ENCODE measurements at places on chromosomes 5 and 9.

GRCh38 chr9:121746411-121746810, 95.0 kb downstream of the DAB2IP start:
- no peak for DNase-seq

DNA sequence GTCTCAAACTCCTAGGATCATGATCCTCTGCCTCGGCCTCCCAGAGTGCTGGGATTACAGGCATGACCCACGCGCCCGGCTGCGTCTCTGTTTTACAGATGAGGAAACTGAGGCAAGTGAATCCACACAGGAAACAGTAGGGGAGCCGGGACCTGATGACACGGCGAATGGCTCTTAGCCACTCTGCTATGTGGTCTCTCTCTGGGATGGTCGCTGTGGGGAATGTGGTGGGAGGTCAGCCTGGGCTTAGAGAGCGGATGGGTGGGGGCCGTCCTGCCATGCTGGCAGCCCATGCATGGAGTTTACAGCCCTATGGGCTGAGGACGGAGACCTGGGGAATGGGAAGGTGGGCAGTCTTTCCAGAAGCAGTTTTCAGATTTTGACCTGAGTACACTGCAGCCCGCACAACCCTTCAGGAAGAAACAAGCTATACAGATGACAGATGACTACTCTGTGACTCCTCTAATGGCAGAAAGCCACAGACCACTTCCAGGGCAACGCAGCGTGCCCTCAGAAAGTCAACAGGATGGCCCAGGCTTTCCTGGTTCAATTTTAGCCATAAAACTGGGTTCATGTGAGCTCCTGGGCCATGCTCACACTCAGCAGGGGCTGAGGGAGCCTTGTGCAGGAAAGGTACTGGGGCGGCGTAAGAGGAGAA, 136.1 kb upstream of the RAPGEF1 start:
- no peak for DNase-seq

DNA sequence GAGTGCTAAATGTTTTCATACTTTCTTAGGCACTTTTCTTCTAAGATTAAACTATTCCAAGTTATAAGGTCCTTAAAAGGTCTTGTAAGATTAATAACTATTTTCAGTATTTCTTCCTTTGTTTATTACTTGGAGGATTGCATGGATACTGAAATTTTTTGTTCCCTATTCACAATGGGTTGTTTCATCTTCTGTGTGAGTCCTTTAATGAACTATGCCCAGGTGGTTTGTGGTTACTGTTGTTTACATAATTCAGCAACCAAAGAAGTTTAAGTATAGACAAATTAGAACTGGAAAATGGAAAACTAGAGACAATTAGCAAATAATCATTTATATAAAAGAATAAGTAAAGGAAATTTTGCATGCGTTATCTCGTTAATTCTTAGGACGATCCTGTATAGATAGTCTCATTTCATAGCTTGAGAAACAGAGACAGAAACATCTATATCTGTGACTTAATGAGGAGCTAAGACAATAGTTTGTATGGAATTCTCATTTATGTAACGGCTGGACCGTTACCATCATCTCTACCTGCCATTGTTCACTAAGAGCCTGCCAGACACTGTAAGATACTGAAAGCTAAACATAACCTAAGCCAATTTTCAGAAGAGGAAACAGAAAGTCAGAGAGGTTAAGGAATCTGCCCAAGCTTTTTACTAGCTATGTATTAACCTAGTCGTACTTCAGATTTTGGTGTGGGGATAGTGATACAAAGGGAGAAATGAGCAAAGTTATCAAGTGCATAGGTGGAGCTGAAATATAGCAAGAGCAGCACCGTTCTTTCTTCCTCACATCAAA, 148.2 kb downstream of the PAM start:
- no peak for DNase-seq

GRCh38 chr5:125042261-125042890, 295.9 kb upstream of the ZNF608 start:
- no peak for DNase-seq

DNA sequence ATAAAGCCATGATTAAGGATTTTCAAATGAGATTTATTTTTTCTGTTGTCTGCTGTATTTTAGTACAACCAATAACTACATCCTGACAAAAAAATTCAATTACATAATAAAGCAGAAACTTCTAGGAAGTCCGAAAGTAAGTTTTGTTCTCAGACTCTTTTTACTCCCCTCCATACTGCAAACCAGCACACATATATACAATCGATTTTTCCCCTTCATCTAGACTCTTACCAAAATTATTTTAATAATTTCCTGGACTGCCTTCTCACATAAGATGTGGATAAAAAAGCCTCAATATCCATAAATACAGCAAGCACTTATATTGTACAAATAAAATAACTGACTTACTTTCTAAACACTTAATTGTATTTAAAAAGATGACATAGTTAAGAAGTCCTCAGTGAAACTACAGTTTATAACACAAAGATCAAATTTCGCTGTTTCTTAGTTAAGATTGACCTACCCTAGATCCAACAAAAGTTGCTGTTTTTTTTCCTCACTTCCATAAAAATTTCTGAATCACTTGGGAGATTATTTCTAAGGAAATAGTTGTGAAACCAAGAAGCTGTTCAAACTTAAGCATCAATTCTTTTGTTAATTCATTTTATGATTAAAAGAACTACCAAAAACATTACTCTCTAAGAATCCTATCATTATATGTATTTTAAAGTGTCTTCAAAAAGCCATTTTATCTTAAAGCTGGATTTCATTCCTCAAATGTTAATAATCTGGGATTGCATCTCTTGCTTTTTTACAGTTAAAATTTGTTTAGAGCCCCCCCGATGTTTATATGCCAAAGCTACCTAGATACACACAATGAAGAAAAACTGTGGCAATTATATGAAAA, 74.7 kb upstream of the IFNE start:
- no peak for DNase-seq

GRCh38 chr5:116329503-116329902, 244.7 kb downstream of the COMMD10 start:
- no peak for DNase-seq

DNA sequence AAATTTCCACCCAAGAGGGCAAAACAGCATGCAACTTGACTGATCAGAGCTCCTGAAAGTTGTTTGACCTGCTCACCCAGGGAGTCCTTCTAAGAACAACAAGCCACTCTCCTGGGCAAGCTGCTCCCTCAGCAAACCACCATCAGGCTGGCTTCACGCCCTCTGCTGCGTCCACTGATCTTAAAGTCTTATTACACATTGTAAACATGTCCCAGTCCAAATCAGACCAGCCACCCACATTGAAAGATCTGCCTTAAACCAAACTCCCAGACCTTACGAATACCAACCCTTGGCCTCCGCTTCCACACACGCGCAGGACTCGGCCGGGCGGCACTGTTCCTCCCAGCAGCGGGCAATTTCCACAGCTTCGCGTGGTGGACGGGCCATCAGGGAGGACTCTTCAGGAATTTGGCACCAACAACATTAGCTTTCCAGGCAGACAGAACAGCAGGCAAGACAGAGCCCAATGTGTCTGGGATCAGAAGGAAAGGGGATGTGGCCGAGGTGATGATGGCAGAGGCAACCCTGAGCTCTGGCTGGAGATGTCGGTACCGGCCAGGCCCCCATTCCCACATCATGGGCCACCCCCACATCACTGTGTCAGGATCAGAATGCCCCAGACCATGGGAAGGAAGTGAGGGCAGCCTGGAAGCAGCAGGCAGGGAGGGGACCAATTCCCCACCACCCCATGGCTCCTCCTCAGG, 56.8 kb downstream of the SEMA4D start:
- DNase-seq = no peak

DNA sequence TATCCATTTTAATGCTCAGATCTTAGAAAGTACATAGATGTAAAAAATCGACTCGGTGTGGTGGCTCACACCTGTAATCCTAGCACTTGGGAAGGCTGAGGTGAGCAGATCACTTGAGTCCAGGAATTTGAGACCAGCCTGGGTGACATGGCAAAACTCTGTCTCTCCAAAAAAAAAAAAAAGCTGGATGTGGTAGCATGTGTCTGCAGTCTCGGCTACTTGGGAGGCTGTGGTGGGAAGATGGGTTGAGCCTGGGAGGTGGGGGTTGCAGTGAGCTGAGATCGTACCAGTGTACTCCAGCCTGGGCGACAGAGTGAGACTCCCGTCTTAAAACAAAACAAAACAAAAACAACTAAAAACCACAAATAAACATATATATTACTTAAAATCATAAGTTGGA, 61.4 kb downstream of the RASA1 start:
- DNase-seq = no peak

- DNase-seq = no peak
These were observed 3.9 kb downstream of the TYRP1 start for GRCh38 chr9:12696931-12697622.

GRCh38 chr5:66138637-66139317, 5.3 kb upstream of the SREK1 start:
- no peak for DNase-seq

DNA sequence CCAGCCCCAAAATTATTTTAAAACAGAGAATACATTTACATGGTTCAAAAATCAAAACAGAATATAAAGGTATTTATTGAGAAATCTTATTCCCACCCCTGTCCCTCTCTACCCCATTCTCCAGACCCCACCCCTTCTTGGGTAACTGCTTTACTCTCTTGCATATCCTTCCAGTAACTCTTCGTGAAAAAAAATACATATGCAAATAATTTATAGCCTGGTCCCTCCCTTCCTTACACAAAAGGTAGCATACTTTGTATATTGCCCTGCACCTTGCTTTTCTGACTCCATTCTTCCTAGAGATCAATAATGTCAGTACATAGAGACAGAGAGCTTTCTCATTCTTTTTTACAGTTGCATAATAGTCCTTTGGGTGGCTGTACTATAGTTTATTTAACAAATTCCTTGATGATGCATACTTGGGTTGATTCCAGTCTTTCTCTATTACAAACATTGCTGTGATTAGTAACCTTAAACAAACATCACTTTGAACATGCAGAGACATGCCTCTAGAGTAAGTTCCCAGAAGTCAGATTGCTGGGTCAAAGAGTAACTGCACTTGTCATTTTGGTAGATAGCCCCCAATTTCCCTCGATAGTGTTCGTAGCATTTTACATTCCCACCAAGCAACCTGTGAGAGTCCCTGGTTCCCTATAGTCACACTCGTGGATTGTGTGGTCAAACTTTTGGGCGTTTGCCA, 47.9 kb downstream of the STOM start:
- DNase-seq = no peak

DNA sequence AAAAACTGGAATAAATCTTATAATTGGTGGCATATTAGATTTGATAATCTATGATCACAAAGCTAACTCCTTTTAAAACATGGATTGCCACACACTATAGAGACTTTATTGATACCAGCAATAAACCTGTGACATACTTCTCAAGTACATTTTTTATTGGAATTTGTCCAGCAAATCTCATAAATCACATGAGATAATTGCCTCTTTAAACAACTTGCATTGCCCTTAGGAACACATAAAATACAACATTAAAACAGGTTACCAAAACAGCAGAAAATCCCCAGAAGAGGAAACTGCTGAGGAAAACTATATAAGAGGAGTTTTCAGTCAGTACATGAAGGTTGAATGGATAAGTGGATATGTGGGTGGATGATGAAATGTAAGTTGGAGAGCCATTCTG, 124.6 kb downstream of the SNCAIP start:
- DNase-seq = no peak

DNA sequence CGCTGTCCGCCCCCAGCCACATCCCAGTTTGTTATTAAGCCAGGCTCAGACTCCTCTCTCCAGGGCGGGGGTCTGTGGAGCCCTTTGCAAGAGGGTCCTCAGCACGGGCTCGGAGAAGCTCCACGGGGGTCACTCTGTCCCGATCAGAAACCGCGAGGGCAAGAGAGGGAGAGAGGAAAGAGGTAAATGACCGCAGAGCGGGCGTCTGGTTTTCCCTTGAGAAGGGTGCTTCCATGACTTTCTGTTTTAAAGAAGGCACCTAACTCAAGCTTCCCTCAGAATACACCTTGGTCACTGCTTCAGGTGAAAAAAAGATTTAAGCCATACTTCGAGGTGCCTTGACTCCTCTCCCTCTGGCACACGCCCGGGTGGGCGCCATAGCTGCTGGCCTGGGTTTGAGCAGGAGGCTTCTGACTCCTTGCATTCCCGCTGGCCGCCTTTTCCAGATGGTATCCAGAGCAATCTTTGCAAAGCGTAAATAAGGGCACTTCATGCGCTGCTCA, 5.8 kb upstream of the TERT start:
- DNase-seq = no peak

GRCh38 chr9:2242831-2243330, 227.7 kb downstream of the SMARCA2 start:
- DNase-seq = peak; percentile 82

DNA sequence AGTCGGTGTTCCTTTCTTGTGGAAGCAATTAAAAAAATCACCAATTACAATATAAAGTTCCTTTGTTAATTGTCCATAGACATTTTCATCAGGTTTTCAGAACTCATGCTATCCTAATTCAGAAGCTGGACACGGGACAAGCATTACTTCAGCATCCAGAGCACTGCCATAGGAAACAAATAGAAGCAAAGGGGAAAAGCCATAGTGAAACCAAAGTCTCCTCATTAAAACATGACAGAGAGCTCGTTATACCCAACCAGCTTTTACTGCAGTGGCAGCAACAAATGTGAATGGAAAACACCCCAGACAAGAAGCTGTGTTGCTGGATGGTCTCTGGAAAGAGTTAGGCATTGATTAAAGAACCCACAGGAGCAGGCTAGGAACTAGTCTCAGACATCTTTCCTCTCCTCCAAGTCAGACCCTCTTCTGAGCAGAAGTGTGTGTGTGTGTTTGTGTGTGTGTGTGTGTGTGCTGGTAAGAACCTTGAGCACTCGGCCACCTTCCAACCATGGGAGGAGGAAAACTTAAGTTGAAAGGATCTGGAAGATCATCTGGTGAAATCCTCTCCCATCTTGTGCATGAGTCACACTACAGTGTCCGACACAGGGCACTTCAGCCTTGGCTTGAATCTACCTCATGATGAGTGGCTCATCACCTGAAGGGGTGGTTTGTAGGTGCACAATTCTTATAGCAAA, 162.6 kb upstream of the ADAMTS16 start:
- DNase-seq = no peak

DNA sequence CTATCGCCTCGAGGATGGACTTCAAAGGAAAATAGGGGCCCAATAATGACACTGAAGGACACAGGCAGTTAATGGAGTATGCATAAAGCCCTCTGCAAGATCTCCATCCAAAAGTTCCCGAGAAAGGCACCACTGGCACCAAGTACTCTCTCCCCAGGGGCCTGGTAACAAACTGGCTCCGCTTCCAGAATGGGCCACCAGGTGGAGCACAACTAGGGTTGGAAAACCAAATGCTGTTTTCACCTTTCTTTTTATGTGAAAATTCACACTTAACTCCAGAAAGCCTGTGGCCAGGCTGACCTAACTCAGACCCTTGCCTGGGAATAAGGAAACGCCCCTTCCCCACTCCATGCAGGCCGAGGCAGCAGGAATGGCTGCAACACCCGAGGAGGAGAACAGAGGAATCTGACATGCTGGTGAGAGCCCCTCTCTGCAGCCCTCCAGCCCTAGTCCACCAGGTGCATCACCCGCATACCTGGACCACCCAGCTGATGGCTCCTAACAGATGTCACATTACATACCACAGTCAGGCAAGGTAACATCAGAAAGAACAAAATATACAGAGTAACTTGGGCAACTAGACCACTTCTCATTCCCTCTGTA, 42.8 kb downstream of the CAMSAP1 start:
- no peak for DNase-seq

GRCh38 chr9:136196404-136197083, 8.4 kb downstream of the LHX3 start:
- DNase-seq = no peak
